ENCODE measurements at places on chromosomes 12 and 14.

GRCh38 chr12:114732426-114733030, 48.6 kb upstream of the TBX3 start:
- no peak for DNase-seq

DNA sequence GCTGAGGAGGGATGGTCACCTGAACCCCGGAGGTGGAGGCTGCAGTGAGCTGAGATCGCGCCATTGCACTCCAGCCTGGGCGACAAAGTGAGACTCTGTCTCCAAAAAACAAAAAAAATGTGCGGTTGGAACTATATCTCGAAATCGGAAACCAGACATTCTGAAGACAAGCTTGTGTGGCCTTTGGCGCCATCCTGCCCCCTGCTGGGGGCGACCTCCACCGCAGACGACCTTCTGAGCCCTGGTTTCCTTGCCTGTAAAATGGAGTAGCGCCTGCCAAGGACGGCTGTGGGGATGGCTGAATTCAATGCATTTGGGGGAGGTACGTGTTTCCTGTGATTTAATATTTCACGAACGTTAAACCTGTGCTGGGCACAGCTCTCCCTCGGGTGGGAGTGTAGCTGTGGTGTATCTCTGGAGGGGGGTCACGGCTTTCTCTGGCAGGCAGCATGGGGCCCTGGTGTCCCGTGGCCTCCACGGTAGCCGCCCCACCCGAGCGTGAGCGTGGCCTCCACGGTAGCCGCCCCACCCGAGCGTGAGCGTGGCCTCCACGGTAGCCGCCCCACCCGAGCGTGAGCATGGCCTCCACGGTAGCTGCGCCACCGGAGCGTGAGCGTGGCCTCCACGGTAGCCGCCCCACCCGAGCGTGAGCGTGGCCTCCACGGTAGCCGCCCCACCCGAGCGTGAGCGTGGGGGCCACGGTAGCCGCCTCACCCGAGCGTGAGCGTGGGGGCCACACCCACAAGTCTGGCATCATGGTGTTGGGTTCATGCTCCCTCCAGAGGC, 55.3 kb downstream of the LRCOL1 start:
- DNase-seq = peak; percentile 63

GRCh38 chr12:62438098-62438692, 28.4 kb upstream of the MON2 start:
- DNase-seq = peak; percentile 41

- no peak for DNase-seq
Measured at GRCh38 chr12:132490422-132491137, 629 bp downstream of the FBRSL1 start.

DNA sequence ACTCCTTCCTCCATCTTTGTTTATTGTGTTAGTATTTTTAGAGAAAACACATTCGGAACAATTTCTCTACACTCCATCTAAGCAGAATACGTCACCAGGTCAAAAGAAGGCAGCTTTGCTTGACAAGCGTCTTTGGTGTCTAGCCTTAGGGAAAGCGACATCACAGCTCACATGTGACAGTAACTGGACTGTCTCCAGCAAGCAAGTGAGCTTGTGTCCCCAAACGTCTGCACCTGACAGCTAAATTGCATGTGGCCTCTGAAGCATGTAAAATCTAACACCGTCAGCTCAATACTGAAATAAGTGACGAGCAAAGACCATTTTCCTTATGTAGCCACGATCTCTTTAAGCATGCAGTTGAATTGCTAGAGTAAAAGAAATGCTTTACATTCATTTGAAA, 509.8 kb downstream of the GLT1D1 start:
- no peak for DNase-seq

GRCh38 chr14:54225457-54226060, 171.2 kb upstream of the CDKN3 start:
- DNase-seq = no peak

DNA sequence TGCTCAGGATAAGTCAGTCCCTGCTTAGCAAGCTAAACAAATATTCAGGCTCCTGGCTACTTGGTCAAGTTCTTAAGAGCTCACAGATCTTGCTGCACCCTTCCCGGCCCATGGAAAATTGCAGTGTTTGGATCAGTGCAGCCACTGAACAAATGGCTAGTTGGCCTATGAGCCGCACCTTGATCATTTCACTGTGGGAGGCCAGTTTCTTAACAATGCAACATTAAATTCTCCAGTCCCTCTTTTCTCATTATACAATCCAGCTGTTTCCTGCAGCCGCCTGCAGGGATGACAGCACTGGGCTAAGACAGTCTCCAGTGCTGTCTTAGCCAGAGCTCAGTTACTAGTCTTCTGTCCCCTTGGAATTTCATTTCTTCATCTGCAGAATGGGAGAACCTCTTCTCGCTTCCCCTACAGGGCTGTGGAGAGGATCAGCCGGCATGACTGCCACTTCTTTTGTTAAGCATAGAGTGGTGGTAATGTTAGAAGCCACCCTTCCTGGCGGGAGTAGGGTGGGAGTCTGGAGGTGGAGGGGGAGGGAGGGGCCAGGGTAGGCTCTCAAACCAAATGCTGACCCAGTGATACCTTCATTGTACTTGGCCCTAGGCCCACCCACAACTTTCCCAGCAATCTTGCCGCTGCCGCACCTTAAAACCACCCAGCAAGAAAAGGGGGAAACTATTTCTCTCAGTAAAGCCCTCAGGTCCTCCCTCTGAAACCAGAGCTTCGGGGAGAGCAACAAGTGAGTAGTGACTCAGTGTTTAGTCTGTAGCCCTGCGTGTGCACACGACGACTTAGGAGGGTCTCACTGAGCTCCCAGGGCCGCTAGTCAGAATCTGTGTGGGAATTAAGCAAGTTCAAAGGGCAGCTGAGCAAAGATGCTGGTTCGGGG, 145.7 kb downstream of the NUAK1 start:
- no peak for DNase-seq

DNA sequence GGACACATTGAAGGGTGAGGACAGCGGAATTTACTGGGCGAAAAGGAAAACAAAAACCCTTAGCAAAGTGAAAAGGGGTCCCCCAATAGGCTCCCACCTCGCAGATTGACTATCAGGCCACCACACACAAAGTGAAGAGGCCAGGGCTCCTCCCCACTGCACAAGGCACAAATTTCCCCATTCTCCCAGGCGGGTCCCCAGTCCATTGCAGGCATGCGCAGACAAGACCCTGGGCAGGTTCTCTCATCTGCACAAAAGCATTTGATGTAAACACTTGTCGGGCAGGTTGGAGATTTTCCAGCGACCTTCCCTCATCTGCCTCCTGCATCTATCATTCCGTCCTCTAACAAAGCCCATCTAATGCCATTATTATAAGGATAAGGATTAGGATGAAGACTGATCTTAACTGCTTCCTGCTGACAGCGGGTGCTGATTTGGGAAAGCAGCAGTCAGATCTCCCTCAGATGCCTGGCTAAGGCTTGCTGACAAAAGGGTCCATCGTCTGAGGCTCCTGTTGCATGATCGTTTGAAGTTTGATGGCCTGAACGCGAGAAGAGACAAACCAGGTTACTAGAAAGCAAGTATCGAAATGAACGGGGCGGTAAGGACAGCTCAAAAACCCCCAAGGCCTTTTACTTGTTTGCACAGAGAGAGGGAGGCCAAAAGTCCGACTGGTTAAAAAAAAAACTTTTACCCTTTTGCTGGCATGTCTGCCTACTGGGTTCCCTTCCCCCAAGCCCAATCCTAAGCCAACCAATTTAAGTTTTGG, 14.4 kb downstream of the ASCL4 start:
- DNase-seq = no peak

DNA sequence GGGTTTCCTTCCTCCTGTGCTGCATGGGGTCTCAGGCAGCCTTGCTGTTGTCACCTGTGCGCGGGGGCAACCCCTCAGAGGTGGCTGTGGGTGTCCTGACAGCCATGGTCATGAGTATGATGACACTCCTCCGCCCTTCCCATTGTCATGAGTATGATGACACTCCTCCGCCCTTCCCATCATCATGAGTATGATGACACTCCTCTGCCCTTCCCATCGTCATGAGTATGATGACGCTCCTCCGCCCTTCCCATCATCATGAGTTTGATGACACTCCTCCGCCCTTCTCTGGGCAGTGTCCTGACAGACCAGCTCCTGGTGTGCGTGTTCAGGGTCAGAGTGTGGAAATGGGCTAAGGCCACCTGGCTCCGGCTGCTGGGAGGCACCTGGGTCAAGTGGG, 40.0 kb downstream of the FBRSL1 start:
- DNase-seq = no peak

DNA sequence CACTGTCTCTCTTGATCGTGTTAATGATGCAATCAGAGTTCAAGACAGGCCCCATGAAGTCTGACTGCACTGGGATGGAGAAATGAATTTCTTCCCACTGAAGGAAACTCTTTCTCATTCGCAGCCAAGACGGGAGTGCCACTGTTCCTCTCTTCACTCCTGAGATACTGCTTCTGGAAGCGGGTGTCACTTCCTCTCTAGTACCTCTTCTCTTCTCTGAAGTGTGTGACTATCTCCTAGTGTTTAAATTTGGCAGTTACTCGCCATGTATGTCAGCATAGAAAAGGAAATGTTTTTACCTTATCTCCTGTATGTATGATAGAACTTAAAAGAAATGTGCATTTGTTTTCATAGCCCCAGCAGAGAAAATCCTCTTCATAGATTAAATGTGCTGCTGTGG, 215.2 kb downstream of the ANO6 start:
- DNase-seq = no peak

- no peak for DNase-seq
Measured at GRCh38 chr12:130145731-130146130, 16.5 kb upstream of the FZD10 start.

GRCh38 chr12:25929142-25929541, 29.3 kb upstream of the RASSF8 start:
- DNase-seq = no peak

DNA sequence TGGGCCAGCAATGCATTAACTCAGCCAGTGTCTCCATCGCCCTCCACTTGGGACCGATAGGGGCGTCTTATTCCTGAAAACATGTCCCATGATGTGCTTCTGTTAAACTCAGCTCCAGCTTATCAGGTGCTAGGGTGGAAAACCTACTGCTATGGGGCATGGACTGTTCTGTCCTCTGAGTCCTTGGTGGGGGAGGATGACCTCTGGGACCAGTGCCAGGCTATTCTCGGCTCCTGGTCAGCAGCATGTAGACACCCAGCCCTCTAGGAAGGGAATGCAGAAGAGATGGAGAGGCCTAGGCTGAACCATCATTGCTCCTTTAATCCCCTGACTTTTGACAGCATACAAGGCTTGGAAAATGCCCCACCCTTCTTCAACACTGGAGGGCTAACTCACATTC, 486.2 kb downstream of the MED13L start:
- no peak for DNase-seq

- DNase-seq = no peak
Measured at GRCh38 chr14:52901357-52901980, 49.4 kb downstream of the FERMT2 start.

DNA sequence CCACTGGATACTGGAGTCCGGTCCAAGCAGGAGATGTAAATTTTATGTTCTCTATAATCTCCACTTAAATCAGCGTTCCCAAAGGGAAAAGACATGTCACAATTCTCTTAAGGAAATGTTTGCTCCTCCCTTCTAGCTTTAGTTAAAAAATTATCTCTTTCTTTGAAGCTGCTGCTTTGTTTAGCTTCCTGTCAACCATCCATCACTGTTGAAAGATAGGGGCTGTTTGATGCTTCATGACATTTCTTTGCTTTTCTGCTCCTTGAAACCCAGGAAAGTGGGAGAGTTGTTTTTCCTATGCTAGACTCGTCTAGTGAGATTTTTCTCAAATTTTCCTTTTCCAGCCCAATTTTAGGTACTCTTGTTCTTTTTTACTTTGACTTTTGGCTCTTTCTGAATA, 31.9 kb downstream of the MBIP start:
- no peak for DNase-seq

DNA sequence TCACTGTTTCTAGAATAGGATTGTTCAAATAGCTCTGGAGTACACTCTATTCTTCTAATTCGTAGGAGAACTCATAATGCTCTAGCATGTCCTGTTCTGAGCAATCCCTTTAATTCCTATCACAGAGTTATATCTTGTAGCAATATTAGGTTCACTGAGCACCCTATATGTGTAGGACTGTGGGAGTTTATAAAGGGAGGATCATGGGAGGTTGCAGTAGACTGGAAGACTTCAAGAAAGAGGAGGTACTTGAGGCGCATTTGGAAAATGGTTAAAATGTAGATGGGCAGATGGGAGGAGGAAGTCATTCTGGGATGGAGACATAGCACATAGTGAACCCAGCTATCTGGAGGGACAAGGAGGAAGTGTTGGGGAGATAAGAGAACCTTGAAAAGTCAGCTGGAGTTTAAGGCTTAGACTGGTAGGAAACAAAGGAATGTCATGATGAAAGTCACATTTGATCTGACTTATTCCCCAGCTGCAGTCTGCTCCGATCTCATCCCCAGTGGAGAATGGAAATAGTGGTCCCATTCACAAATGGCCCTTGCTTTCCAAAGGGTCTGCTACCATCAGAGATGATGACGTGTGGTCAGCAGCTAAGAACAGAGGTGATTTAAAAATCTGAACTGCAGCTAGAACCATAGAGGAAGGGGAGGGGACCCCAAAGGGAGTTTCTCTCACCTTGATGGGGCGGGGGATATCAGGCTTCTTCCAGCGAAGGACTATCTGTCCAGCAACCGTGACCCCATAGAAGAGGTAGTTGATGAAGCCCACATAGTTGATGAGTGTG, 10.1 kb upstream of the CEBPE start:
- no peak for DNase-seq

DNA sequence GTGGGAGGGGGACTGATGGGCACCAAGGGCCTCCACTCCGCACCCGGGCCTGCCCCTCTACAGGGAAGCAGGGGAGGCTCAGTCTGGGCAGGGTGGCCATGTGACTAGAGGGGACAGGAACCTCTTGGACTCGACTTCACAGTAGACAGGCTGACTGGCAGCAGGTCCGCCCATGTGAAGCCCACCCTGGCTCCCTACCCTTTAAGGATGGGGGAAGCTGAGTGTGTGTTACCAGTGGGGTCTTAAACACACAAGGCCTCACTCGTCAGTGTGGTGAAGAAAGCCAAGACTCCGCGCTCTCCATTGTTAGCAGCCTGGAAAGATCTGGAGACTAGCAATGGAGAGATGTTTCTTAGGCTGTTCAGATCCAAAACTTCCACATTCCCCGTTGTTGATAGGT, 52.4 kb downstream of the ANAPC7 start:
- DNase-seq = no peak

DNA sequence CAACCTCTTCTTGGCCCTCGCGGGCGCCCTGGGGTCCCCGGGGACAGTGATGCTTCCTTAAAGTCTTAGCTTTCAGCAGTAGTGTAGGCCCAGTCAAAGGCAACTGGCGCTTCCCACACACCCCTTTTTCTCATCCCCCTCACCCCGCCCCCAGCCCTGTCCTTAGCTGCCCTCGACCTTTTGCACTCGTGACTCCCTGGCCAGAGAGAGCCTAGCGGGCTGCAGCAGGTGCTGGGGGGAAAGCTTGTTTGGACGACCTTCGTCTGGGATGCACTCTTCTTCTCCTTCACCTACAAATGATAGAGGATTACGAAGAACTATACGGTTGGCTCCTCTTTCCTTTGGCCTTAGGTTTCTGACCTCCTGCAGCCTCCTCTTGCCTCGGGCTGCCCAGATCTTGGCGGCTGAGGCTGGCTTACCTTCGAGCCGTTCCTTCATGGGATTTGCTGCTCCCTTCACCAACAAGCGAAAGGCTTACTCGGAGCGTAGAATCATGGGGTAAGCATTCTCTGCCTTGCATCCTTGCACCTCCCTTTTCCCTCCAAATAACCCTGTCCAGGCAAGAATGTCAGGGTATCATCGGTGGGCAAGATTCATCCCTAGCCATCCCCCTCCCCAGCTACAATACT, 815 bp downstream of the COQ10A start:
- no peak for DNase-seq

GRCh38 chr12:88334271-88334670, 192.2 kb downstream of the TMTC3 start:
- no peak for DNase-seq
